Retinal pigment epithelial cell (primary cell): ENCODE measurements at places on chromosomes 12 and 14.

- no peak for DNase-seq
Observed at GRCh38 chr12:57760347-57760982, 5.6 kb downstream of the MARCHF9 start.

DNA sequence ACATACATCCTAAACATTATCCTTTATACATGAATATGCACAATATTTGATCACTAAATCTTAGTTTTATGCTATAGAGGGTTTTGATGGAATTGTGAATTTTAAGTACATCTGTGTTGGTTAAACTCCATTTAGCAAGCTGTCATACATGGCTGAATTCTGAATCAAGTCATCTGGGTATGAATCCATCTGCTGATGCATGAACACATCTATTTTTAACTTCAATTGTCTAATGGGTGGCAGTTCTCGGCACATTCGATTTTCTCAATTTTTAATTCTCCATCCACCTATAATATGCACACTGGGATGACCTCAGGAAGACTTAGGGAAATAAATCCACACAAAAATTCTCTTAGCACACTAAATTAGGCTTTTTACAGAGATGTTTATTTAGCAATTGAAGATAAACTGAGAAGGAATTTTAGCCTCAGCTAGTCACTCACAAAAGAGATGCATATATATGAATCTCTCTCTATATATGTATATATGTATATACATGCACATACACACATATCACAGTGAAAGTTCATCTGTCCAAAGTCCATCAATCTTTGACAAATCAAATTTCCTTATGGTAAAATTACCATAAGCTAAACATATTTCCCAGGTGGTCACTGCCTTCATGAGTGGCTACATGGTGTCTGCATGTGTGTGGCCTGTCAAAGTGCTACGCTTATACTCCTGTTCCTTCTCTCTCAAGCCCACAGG is 44.5 kb upstream of the VPS33A start:
- no peak for DNase-seq

GRCh38 chr12:57890191-57891115 is 43.9 kb upstream of the CTDSP2 start:
- DNase-seq, result no peak

GRCh38 chr14:102554821-102555819 is 37.3 kb upstream of the RCOR1 start:
- no peak for DNase-seq

GRCh38 chr12:91413581-91414546 is 231.2 kb upstream of the DCN start:
- peak; percentile 71 for DNase-seq

- peak; percentile 70 for DNase-seq
Observed at GRCh38 chr14:103136388-103137271, 13.4 kb downstream of the TNFAIP2 start.

- DNase-seq, result no peak
Observed at GRCh38 chr14:21626491-21627230, 8.1 kb downstream of the OR10G2 start.

- no peak for DNase-seq
Observed at GRCh38 chr14:101056446-101056845, 152.9 kb upstream of the RTL1 start.

- no peak for DNase-seq
Observed at GRCh38 chr12:12272869-12273268, 6.0 kb upstream of the LRP6 start.

DNA sequence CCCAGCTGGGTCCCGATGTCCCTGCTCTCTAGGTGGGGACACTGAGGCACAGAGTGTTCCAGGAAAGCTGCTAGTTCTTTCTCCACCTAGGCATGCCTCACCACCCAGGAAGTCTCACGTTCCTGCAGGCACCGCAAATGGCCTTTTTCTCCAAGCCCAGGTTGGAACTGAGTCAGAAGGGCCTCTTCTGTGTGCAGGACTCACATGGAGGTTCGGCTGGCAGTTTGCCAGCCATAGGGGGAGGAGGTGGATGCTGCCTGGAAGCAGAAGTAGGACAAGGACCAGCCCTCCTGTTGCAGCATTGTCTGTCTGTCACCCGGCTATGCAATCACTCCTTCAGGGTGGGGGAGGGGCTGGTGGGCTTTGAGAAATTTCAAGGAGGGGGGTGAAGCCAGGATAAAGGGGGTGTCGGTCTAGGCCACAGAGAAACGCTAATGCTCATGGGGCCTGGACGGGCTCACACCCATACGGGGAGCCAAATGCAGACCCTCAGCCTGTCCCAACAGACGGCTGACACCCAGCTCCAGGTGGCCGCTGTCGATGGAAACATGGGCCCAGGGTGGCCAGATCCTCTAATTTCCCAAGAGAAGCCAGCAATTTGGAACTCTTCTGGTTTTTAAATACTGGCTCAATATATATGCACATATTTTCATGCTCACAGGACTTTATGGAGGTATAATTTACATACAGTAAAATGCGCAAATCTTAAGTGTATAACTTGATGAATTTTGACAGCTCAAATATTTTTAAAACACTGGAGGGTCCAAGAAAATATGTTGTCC is 120.5 kb downstream of the PHETA1 start:
- DNase-seq, result no peak

DNA sequence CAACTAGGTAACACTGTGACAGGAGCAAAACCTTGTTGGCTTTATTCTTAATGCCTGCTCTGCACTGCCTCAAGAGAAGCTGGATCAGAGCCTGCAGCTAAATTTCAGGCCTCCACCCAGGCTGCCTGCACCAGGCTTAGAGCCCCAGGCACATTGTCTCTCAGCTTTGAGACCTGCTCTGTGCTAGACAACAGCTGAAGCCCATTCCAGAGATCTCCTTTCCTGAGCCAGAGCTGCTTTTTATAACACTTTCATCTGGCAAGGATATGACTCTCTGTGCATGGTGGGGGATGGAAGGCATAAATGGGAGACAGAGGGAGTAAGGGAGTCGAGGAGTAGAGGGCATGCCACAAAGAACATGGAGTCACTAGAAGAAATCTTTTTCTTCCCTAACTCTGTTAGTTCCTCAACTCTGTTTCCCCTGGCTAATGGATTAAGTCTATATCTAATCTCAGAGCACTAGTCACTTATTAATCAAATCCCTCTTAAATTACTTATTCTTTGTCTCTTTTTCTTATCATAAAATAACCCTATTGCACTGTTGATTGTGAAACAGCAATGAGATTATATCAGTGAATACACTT is 27.1 kb upstream of the LUM start:
- DNase-seq, result no peak

DNA sequence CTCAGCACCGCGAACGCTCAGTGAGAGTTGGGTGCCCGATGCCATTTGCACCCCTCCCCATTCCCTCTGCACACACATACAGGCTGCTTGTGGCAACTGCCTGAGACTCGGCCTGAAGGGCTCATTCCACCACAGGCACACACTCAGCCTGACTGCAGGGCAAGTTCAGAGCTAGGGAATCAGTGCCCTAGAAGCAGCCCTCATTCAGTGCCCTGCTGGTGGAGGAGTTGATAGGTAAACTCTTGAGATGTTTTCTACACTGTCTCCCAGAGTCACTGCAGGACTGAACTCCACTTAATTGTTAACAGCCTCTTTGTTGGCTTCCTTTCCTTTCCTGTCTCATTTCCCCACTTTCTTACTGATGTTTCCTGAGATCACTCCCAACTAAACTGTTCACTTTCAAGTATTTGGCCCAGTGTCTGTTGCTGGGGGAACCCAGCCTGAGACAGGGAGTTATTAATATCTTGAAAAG is 16.9 kb downstream of the PPP1R36 start:
- DNase-seq, result no peak

DNA sequence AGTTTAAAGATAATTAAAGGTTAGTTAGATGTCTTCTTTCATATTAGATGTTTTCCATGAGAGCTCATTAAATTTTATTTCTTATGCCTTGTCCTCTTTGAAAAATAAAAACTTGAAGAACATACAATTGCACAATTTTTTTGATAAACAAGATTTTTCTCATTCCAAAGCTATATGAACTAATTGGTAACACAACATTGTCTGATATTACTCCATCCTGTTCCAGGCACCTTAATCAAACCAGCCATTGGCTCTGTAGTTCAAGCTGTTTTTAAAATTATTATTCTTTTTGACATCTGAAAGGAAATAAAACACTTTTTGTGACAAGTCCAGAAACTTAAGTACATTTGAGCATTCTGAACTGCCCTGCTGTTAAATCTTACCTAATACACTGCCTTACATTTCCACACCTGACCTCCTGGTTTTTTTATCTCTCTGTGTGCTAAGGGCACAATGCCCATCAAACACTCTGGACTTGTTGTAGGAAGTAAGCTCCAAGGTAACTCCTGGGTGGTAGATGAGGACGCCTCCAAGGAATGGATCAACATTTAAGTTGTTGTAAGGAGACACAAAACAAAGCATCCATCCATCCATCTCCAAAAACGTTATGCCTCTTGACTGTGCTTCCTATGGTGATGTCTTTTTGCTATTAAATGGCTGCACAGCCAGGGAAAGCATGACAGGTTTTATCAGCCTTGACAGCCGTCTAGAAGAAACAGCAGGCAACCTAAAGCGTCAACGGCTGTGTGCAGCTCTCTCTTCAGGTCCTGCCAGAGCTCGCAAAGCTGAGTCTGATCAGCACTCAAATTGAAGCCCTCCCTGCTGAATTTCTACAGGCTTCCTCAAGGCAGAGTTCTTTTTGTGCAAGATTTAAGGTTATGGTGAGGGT is 449.9 kb upstream of the FLRT2 start:
- no peak for DNase-seq

DNA sequence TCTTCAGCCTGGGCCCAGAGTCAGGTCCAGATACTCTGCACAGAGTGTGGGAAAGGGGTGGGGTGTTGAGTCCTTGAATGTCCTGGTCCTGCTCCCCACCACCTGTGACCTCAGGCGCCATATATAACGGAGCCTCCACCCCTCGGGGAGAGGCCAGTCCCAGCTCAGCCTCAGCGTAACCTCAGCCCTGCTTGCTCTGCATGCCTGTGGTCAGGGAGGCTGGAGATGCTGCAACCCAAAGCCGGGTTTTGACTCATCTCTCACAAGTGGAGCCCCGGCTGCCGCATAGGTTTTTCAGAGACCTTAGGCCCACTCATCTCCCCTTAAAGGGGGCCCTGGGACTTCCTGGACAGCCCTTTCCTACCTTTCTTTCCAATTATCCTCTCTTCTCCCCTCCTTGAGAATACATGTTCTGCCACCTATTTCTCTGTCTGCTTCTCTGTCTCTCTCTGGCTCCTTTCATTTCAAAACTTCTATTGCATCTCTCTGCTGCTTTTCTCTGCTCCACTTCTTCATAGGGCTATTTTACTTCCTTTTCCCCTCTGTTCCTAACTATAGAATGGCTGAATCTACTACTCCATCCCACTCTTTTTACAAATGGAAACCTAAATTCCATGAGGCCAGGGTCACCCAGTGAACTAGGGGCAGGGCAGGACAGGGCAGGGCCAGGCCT is 1.2 kb downstream of the ITGB7 start:
- no peak for DNase-seq

DNA sequence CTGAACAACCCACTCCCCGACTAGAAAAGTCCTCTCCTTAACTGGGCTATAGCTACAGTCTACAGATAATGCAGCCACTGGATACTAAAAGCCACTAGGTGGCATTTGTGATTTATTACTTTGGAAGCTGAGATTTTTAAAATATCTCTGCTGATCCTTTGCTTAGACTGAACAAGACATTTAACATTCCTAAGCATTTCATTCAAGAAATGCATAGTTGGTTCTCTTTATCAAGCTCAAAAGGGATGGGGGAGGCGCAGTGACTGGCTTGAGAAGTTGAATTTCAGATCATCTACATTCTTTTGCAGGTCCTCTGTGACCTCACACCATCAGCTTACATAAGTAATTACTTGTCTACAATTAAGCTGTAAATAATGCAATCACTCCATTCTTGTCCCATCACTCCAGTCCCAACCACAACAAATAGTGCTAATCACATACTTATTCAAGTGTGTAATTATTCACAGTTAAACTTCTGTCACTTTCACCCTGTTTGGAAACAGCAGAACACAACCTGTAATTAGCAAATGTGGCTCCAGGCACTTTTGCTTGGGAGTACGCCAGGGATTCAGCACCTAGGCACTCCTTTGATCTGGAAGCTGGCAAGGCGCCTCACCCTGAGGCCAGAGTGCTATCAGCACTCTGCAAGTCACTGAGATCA is 203.6 kb downstream of the NOVA1 start:
- DNase-seq, result peak; percentile 43

DNA sequence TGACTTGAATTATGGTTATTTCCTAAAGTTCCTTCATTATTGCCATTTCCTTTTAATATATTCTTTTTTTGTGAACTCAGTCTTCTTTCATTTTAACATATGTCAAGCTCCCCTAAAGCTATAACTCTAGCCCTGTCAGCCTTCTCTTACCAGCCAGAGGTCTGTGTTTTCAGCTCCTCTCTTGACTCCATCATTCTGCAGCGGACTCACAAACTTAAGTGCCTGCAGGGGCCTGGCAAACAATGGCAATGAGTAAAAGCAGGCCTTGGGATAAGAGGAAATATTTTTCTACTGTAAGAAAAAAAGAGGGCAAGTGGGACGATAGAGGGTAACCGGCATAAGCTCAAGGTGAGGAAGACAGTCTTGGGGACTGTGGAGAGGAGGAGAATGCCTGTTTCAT is 424.5 kb upstream of the RGS6 start:
- no peak for DNase-seq

DNA sequence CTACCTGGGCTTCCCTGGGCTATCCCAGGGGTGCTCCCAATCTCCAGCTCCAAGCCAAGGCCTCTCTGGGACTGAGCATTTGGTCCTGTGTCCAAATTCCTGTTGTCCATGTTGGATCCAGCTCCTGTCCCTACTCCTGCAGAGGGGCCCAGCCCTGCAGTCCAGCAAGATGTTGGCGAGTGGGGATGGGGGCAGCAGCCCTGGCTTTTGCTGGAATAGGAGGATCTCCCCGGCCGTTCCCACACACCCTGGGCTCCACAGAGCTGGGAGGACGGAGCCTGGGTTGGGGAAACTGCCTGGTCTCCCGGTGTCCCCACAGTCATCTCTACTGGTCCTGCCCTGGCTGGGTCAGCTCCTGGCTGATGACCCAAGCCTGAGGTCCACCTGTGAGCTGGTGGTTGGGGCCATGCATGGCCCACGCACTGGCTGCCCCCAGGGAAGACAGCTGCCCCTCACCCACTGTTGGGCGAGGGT is 219.6 kb upstream of the C14orf180 start:
- no peak for DNase-seq

DNA sequence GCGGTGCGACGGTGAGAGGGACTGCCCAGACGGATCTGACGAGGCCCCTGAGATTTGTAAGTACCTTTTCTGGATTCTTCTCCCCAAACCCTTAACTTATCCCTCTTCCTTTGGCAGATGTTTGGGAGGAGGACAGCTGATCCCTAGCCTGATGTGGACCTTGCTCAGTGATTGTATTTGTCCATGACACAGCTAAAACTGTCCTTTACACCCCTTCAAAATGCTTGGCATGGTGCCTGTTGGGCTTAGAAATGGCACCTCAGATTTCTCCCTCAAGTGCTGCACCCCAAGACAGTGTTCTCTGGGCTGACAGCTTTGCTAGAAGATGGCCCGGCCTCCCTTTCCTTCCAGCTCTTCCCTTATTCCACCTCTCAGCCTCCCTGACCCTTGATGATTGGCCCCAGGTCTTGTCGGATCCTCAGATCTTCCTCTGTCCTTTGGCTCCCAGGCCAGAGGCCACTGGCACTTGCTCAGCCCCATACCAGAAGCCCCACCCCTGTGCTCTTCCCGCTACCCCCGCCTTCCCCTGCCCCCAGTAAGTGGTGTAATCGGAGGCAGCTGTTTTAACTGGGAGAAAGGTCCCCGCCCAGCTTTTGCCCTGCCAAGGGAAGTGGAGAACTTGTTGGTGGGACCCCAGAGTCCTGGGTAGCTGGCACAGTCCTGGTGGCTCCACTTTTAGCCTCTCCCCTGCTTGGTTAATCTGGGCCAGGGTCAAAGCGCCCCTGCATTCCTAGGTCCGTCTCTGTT is 8.7 kb downstream of the LRP1-AS start:
- DNase-seq, result no peak
